Glutamatergic neuron (in vitro differentiated cells): ENCODE measurements at places on chromosomes 12 and 14.

DNA sequence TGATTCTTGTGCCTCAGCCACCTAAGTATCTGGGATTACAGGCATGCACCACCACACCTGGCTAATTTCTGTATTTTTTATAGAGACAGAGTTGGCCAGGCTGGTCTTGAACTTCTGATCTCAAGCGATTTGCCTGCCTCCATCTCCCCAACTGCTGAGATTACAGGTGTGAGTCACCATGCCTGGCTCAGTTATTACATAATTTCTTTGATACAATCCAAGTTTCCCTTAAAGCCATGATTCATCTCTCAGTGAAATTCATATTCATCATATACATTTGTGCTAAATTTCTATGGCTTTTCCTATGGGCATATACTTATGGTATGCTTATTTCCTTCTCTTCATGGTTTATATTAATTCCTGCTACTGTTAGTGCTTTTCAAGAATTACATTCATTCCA, 29.1 kb upstream of the PZP start:
- H3K4me1 ChIP-seq = no peaks in the 10 kb centered on the region
- H3K27ac ChIP-seq = no peak overlapping the region
- DNase-seq = no peak
- peaks cover 2% of the 10 kb centered on the region for H3K27me3 ChIP-seq
- H3K4me3 ChIP-seq = no peak overlapping the region

GRCh38 chr12:122991623-122992275, 11.3 kb downstream of the ARL6IP4 start:
- no peak for DNase-seq
- H3K4me1 ChIP-seq = no peaks in the 10 kb centered on the region

DNA sequence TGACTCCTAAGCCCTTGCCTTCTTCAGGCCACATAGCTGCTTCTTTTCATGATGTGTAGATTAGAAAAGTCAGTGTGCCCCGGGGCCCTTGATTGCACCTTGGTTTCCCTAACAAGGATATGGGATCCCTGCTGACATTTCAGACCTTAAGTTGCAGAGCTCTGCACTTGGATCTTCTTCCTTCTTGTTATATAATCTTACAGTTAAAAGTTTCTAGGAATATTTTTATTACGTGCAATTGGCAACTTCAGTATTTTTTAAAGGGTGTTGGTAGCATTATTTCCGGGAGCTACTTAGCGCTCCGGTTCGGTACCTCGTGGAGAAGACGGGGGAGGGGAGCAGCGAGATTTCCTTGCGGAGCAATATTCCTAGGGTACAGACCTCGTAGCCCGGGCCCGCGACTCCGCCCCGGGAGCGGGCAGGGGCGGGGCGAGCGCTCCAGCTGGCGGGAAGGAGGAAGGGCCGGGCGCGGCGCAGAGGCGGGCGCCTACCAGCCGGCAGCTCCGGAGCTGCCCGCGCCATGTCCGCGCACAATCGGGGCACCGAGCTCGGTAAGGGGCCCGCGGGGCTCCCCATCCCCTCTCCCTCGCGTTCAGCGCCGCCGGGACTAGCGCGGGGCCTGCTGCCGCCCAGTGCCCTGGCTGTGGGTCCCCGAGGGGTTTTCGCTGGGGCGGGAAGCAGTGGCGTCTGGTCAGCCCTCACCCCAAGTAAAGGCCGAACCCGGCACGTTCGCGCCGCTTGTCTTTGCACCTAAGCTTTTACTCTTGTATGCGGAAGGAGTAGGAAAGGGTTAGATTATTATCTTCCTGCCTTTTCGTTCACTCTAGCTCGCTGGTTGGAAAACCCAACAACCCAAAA, at the start of gene DERA:
Gene DERA (plus strand): TSS at position 469 of the 858 bp plus-strand sequence. CDS start 52 bp downstream, at position 521.
- H3K27ac ChIP-seq = peak within 1 kb of the TSS; percentile 99
- peaks cover 6% of the 10 kb centered on the region for H3K4me1 ChIP-seq
- H3K4me3 ChIP-seq = peak within 1 kb of the TSS; percentile 94
- peak; percentile 88 for DNase-seq
- no peaks in the 10 kb centered on the region for H3K36me3 ChIP-seq

GRCh38 chr14:96119947-96120346, 80.8 kb downstream of the C14orf132 start:
- H3K27me3 ChIP-seq = peaks cover 2% of the 10 kb centered on the region
- no peak overlapping the region for H3K4me3 ChIP-seq
- peaks cover 7% of the 10 kb centered on the region for H3K4me1 ChIP-seq
- DNase-seq = no peak
- no peaks in the 10 kb centered on the region for H3K36me3 ChIP-seq

DNA sequence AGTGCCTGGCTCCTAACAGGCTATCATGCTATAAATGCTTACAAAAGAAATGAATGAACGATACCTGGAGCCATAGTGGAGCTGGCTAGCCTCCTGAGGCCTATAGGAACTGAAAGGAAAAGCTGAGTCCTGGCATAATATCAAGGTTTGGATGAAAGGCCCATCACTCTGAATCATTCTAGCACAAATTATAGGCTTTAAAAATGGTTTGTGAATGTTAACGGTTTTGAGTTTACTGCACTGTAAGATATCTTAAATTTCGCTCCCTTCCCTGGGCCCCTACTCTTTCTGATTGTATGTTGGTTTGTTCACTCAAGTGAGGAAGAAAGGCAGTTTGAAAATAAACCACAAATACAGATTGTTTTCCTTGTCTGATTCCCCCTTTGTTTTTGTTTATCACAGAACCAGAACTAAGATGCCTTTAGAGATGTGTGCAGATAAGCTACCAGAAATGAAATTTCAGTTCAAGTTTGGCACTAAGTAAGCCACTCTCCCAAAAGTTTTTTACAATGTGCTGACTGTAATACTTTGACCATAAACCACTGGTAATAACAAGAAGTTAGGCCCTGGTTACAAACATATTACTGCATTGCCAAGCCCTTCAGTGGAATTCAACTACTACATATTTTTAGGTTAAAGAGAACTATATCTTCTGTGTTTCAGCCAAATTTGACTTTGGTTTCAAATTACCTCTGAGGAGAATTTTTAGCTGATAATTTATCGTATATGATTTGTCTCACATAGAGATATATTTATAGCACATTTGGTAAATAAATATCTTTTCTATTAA, 89.5 kb downstream of the ALX1 start:
- H3K27ac ChIP-seq = no peak overlapping the region
- H3K27me3 ChIP-seq = no peaks in the 10 kb centered on the region
- H3K36me3 ChIP-seq = no peaks in the 10 kb centered on the region
- H3K4me3 ChIP-seq = no peak overlapping the region
- H3K4me1 ChIP-seq = no peaks in the 10 kb centered on the region

GRCh38 chr14:65032319-65032718, 45.6 kb downstream of the FNTB start:
- H3K36me3 ChIP-seq = peaks cover 6% of the 10 kb centered on the region
- peaks cover 10% of the 10 kb centered on the region for H3K4me1 ChIP-seq
- DNase-seq = no peak
- H3K27ac ChIP-seq = no peak overlapping the region
- H3K27me3 ChIP-seq = peaks cover 2% of the 10 kb centered on the region

DNA sequence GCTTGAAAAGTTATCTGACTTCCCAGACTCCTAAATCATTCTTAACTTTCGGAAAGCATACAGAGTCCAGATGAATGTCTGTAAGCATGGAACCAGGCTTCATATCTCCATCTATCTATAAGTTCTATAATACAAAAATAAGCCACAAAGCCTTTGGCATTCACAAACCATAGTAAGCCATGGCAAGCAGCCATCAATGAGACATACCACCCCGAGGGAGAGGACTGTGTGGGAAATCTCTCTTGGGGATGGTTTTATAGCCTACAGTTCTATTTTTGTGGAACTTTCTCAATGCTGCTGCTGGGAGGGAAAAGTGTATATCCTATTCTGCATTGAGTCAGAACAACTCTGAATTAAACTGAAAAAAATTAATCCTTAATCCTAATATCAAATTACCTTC, 20.4 kb downstream of the EGLN3 start:
- H3K4me1 ChIP-seq = no peaks in the 10 kb centered on the region
- no peak overlapping the region for H3K27ac ChIP-seq
- H3K4me3 ChIP-seq = no peak overlapping the region
- DNase-seq = no peak
- no peaks in the 10 kb centered on the region for H3K36me3 ChIP-seq

DNA sequence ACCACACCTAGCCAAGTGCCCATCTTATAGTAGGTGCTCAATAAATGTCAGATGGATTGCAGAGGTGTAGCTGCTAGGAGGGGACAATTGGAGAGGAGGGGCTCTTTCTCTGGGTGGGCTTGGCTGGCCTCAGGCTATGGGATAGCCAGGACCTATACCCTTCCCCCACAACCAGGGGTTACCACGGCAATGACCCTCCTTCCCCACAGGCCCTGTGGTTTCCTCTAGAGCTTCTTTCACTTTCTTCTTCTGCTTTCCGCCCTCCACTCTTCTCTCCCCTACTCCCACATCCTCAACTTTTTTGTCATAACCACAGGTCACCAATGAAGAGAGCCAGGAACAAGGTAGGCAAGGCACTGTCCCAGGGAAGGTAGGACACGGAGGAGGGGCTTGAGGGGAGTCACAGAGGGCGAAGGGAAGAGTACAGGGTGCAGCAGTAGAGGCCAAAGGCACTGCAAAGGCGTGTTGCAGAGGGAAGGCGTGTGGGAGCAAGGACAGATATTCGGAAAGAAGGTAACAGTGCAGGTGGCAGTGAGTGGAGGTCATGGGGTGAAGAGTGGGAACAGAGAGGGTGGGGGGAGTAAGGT, 1.9 kb upstream of the ITGB7 start:
- H3K27ac ChIP-seq = no peak overlapping the region
- no peaks in the 10 kb centered on the region for H3K36me3 ChIP-seq
- peaks cover 8% of the 10 kb centered on the region for H3K4me1 ChIP-seq
- no peak for DNase-seq

DNA sequence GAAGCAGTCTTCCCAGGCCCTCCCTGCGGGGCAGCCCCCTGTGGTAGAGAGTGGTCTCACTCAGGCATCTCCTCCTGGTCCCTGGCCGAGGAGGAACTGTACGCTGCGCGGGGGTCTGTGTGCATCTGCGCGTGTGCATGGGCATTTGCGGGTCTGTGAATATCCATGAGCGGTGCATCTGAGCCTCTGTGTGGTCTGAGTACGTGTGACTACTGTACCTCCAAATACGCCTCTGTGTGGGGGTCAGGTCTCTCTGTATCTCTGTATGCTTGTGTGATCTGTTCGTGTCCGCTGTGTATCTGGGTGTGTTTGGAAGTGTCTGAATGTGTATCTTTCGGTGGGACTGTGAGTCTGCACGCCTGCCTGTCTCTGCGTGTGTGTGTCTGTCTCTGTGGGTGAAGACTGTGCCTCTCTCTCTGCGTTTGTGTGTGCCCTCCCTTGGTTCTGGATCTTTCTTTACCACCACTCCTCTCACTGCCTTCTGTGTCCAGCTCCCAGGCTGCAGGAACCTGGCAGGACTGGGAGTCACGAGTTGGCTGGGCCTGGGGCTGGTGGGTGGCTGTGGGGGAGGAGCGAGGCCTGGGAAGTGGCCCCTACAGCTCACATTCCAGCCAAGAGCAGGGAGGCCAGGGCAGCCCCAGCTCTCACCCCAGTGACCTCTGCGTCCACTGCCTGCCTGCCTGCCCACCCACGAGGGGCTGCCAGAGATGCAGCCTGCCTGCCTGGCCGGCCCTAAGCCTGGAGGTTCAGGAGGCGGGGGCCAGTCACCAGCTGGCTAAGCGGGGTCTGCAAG, 1.1 kb upstream of the PGF start:
- H3K36me3 ChIP-seq = no peaks in the 10 kb centered on the region
- H3K4me3 ChIP-seq = peak overlapping the region; percentile 40
- peaks cover 2% of the 10 kb centered on the region for H3K4me1 ChIP-seq
- H3K27ac ChIP-seq = peak overlapping the region; percentile 9
- H3K27me3 ChIP-seq = no peaks in the 10 kb centered on the region
- no peak for DNase-seq

DNA sequence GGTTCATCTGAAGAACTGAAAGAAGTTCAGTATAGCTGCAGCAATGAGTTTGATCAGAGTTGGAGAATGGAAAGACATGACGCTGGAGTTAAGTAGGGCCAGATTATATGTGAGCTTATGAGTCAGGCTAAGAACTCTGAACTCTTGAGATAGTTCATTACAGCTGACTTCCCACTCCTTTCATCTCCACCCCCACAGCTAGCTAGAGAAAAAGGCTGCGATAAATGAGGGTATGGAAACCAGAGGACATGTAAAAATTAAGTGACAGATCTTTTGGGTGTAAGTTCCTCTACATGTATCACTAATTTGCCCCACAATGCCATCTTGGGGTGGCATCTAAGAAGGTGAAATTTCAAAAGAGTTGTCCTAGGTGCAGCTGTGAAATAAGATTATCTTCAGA, 28.6 kb downstream of the PYM1 start:
- DNase-seq = no peak
- H3K27me3 ChIP-seq = no peaks in the 10 kb centered on the region
- H3K27ac ChIP-seq = no peak overlapping the region
- H3K4me3 ChIP-seq = no peak overlapping the region

DNA sequence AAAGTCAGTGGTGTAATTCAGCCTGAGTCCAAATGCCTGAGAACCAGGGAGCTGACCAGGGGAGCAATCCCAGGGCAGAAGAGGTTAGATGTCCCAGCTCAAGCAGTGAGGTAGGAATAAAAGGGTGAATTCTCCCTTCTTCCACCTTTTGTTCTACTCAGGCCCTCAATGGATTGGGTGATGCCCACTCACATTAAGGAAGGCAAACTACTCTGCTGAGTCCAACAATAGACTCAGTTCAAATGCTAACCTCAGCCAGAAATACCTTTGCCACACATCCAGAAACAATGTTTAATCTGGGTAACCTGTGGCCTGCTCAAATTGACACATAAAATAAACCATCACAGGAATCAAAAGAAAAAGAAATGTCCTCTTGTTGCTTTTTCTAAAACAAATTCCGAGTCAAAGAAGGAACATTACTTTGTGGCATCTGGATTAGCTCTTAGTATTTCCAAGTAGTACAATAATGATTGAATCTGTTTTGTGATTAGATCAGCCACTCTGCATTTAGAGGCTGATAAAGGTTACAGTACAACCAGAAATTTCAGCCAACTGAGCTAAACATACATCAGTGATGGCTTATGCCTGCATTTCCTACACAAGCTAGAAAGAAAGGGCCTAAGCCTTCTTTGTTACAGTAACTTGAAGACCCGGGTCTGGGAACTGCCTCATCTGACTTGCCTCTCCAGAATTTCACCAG, 43.6 kb upstream of the TRIM9 start:
- no peak overlapping the region for H3K4me3 ChIP-seq
- DNase-seq = no peak
- H3K27ac ChIP-seq = peak overlapping the region; percentile 48
- H3K27me3 ChIP-seq = peaks cover 1% of the 10 kb centered on the region

GRCh38 chr14:35158491-35158890, 36.1 kb downstream of the PRORP start:
- no peaks in the 10 kb centered on the region for H3K4me1 ChIP-seq
- H3K27me3 ChIP-seq = peaks cover 3% of the 10 kb centered on the region
- no peak overlapping the region for H3K27ac ChIP-seq
- no peak overlapping the region for H3K4me3 ChIP-seq
- DNase-seq = no peak
- H3K36me3 ChIP-seq = no peaks in the 10 kb centered on the region

GRCh38 chr12:2194060-2194459, 141.3 kb downstream of the CACNA1C start:
- peak overlapping the region; percentile 21 for H3K27ac ChIP-seq
- peaks cover 12% of the 10 kb centered on the region for H3K4me1 ChIP-seq
- no peaks in the 10 kb centered on the region for H3K36me3 ChIP-seq
- DNase-seq = no peak
